ENCODE measurements at places on chromosomes 7 and 10. TPM values are rescaled to one million over a fixed set of nuclear protein-coding genes. Genes with fewer than 3 reads are reported as not detected.

OR2F2 gene
- not detected for total RNA-seq

PNLIP gene
- total RNA-seq, result not detected

MKRN1 gene
- 61.2 TPM for total RNA-seq

SLC25A40 gene
- 9.1 TPM for total RNA-seq

ADARB2 gene
- not detected for total RNA-seq

ZKSCAN5 gene
- 9.4 TPM for total RNA-seq

TAS2R4 gene
- 0.12 TPM for total RNA-seq

Data from A549 treated with RU486 at 1 μM for 4 hours (cell line).